ENCODE measurements at places on chromosomes 6 and 20.

GRCh38 chr6:41200296-41200900 lies 551 bp downstream of the TREML2 start:
- DNase-seq = no peak

GRCh38 chr6:106383573-106383972 lies 23.1 kb downstream of the CRYBG1 start:
- peak; percentile 2 for DNase-seq

- no peak for DNase-seq
Observed at GRCh38 chr6:82172594-82172993, 75.0 kb downstream of the IBTK start.

GRCh38 chr20:8301655-8302054 lies 169.6 kb downstream of the PLCB1 start:
- DNase-seq = peak; percentile 51

GRCh38 chr20:51789434-51789833 lies 12.9 kb downstream of the SALL4 start:
- no peak for DNase-seq
